Activated CD4-positive, alpha-beta T cell treated with anti-CD3 and anti-CD28 coated beads, Interleukin-2, amount 50 U/mL, for 16 hours (primary cell): ENCODE measurements at places on chromosomes 5 and 9.

DNA sequence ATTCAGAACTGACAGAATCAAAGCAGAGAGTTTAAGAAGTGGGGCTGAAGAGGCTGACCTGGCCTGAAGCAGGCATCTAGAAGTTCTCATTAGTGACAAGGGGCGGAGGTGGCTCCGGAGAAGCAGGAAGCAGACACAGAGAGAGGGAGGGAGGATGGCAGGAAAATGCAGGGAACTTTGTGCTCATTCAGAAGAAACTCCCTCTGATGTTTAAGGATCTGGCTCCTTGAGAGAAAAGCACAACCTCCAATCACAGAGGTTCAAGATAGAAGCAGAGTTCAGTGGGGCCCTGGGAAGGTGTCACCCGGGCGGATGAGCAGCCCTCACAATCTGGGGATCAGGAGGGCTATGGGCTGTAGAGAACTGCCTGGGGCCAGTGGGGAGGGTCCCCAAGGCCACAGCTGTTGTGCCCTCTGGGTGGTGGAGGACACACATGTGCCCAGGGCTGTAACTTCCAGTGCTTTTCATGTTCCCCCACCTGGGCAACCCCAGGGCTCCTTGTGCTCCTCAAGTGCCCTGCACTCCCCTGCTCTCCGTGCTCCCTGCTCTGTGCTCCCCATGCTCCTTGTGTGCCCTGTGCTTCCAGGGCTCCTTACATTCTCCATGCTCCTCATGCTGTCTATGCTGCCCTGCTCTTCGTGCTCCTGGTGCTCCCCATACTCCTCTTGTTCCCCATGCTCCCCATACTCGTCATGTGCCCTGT is 51.4 kb downstream of the TRIP13 start:
- no peak for DNase-seq

- no peak for DNase-seq
These were observed 19.9 kb downstream of the GPX3 start for GRCh38 chr5:151040211-151040747.

- DNase-seq = no peak
These were observed 101.9 kb downstream of the GADD45G start for GRCh38 chr9:89706731-89707191.

DNA sequence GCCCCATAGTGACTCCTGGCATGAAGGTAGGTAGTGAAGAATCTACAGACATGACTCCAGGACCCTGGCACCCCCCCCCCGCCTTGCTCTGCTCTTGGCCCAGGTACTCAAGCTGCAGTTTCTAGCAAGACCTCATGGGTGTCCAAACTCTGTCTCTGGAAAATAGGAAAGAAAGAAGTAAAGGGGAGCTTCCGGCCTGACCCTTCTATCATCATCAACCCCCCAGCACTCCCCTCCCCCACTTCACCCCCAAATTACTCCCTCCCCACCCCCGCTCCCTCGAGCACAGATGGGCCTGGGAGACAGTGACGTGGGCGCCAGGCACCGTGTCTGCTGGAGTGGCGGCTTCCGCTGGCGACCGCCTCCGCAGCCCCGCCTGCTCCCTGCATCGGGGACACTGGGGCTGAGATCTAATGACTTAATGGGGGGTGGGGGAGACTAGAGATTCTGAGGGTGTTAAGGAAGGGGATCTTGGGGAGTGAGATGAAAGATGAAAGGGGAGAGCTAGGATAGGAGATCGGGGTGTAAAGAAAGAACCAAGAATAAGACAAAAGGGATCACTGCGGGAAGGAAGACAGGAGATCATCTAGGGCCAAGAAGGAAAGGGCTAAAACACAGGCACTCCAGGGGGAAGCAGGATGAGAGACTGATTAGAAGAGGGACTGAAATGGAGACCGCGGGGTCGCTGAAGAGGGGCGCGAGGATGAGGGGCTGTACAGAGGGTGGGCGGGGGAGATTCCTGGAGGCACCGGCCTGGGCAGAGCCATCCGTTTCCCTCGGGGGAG is 1.1 kb upstream of the DNAJB5 start:
- no peak for DNase-seq

GRCh38 chr5:149423049-149423793 is 44.1 kb upstream of the IL17B start:
- DNase-seq = no peak
